Type B pancreatic cell (in vitro differentiated cells): ENCODE measurements at places on chromosomes 11 and 22. TPM values are rescaled to one million over a fixed set of nuclear protein-coding genes. Genes with fewer than 3 reads are reported as not detected.

Gene SMIM35
- 0.17 TPM in 1 of 2 replicates, not detected in the other for total RNA-seq

Gene P2RY6
- total RNA-seq, result 3.0 and 14.8 TPM in 2 replicates

Gene LIF
- total RNA-seq, result 3.8 and 9.8 TPM in 2 replicates

Gene OR52R1
- not detected in 2 replicates for total RNA-seq

Gene KRTAP5-1
- not detected in 2 replicates for total RNA-seq

Gene ASPHD2
- 1.1 and 2.4 TPM in 2 replicates for total RNA-seq

Gene UBE2L3
- total RNA-seq, result 60.8 and 63.1 TPM in 2 replicates

DNA sequence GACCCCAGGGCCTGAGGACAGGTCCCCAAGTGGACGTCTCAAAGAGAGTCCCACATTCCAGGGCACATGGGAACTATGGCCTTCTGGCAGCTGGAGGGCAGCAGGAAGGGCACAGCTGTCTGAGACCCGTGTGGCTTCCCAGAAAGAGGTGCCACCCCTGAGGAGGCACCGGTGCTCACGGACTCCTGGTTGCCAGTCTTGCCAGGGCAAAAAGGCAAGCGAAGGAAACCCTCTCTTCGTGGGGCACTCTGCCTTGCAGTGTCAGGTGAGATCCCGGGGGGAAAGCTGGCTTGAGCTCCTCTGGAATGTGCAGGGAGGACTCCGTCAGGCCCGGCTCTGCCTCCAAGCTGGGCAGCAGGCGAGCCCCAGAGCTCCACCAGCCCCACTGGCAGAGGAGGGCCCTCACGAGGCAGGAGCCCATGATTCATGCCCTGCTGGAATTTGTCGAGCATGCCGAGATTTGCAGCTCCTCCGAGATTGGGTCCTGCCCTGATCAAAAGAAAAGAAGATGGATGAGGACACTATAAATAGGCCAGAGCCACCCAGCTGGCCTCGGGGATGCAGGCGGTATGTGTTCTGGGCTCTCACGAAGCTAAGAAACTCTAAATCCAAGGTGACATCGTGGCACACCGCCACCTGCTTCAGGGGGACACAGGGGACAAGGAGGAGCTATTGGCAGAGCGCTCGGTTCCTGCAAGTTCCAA, 9.9 kb upstream of the CELSR1 start:
- no peak for DNase-seq

DNA sequence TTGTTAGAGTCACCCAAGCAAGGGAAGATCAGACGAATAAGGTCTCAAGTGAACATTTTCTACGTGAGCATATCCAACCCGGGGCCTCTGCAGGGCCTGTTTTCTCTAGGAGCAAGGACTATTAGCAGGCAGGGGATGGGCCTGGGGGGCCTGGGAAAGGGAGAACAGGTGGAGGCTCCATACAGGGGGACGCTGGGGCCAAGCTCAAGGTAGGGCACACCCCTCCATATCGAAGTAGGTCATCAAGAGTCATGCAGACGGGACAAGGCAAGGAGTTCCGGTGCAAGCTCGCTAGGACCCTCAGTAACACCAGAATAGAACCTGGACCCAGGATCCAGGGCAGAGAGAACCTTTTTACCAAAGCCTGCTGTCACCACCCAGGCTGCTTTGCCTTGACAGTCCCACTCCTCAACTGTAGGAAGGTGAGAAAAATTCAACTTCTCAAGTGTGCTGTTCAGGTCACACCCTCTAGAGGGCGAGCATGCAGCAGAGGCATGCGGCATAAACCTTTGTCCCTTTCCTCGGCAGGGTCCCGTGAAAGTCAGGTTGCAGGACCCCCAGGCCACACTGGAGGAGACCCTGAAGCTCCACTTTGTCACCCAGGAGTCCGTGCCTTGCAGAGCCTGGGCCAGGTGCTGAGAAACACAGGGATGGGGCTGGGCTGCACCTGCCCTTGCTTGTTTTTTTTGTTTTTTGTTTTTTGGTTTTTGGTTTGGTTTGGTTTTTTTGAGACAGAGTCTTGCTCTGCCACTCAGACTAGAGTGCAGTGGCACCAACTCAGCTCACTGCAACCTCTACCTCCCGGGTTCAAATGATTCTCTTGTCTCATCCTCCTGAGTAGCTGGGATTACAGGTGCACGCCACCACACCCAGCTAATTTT, 8.6 kb upstream of the APOBEC3B start:
- no peak for DNase-seq

GRCh38 chr11:111707039-111707690, 59.0 kb downstream of the PPP2R1B start:
- no peak for DNase-seq

GRCh38 chr11:117950993-117951961, 22.1 kb upstream of the TMPRSS13 start:
- no peak for DNase-seq

GRCh38 chr11:123659311-123659710, 4.9 kb upstream of the SCN3B start:
- no peak for DNase-seq

- no peak for DNase-seq
These were observed 11.4 kb downstream of the SCARF2 start for GRCh38 chr22:20426259-20426615.

DNA sequence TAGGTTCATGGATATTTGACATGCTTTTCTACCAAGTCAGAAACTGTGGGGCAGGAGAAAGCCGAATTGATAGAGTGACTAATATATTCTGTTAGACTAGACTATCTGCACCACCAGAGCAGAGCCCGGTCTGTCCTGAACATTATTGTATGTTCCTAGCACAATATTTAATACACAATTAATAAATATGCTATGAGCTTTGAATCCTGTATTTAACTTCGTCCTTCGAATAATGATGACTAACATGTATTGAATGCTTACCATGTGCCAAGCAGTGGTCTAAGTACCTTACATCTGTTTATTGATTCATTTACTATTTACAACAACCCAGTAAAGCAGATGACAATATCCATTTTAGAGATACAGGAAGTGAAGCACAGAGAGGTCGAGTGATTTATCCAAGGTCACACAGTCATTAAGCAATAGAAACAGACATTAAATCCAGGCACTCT, 44.8 kb upstream of the ANO3 start:
- no peak for DNase-seq

GRCh38 chr11:123253911-123254310, 58.9 kb upstream of the CLMP start:
- no peak for DNase-seq

DNA sequence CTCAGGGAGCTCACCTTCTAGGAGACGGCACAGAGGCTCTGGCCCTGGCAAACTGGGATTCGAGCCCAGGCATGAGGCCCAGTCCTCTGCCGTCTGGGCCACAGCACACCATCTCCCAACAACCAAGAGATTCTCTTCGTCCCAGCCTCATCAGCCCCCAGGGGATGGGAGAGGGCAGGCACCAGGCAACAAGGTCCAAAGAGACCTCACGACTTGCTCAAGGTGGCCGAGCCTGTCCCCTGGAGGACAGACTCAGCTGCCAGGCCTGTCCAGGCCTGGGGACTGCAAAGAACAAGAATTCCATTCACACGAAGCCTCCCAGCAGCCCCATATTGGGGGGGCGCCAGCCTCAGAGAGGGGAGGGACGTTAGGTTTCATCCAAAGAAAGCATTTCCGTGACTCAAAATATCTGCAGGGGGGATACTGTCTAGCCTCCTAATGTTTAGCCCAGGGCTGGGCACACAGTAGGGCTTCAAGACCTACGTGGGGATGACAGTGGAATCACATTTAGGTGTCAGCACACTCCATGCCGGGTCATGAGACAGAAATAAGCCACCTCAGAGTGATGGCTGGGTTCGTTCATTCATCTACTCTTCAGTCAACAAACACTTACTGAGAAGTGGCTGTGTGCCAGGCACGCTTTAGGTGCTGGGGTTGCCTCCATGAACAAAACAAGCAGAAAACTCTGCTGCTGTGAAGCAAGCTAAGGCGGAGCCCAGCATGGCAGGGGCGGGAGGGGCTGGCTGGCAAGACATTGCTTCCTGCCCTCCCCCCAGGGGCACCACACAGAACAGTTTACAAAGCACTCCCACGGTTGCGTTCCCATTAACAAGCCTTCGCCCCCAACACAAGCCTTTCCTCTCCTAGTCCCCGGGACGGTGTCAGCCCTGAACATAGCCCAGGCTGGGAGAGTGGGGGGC, 1.2 kb downstream of the CARNS1 start:
- no peak for DNase-seq

GRCh38 chr11:78961247-78961646, 386.6 kb upstream of the NARS2 start:
- no peak for DNase-seq

- DNase-seq, result no peak
These were observed 13.3 kb upstream of the CD81 start for GRCh38 chr11:2363577-2364370.

- no peak for DNase-seq
These were observed 537 bp downstream of the EP300 start for GRCh38 chr22:41092847-41093411.

DNA sequence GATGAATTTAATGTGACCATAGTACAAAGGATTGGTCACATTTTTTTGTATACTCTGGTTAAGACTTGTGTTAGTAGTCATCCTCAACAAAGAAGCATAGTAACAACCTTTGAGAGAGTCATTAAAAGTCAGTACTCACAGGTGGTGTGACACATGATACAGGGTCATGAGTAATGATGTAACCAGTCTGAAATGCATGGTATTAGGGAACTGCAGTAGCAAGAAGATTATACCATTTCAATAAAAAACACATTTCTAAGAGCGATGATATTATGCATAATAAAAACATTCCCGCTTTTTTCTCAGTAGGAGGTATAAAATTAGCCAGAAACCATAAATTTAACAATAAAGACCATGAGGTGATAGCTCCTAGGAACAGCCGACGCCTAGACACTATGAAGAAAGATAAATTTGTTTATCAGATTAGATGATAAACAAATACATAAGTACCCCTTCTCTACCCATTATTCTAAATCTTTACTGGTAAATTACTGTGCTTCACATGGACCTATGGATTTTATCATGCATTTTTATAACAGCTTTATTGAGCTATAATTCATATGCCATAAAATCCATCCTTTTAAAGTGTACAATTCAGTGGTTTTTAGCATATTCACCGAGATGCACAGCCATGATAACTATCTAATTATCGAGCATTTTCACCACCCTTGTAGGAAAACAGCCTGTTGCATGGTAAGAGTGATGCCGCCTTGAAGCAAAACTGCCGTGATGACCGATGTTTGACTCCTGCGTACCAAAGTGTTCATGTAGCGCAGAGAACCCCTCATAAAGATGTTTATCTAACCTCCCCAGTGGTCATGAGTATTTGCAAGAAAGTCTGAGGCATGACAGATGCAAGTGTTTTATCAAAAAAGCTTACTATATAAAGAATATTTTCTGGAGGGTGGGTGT, 41.8 kb downstream of the TMPRSS5 start:
- DNase-seq, result no peak

DNA sequence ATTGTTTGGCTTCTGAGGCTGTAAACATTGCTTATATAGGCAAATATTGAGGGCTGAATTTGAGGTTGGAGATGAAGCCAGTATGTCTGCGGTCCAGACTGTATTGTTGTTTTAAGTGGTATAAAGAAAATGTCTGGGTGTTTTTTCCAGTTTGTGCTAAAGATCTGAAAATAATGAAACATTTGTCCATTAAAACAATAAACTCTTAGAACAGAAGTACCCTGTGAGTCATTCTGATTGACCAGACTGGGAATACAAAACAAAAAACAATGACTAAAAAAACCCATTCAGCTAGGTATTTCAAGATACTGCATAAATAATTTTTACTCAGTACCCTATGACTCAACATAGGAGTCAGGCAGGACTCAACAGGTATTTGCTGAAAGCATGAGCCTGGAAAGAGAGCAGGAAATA, 20.4 kb downstream of the ALKBH8 start:
- no peak for DNase-seq

GRCh38 chr11:14299921-14300320, 59.1 kb downstream of the RRAS2 start:
- DNase-seq, result no peak

DNA sequence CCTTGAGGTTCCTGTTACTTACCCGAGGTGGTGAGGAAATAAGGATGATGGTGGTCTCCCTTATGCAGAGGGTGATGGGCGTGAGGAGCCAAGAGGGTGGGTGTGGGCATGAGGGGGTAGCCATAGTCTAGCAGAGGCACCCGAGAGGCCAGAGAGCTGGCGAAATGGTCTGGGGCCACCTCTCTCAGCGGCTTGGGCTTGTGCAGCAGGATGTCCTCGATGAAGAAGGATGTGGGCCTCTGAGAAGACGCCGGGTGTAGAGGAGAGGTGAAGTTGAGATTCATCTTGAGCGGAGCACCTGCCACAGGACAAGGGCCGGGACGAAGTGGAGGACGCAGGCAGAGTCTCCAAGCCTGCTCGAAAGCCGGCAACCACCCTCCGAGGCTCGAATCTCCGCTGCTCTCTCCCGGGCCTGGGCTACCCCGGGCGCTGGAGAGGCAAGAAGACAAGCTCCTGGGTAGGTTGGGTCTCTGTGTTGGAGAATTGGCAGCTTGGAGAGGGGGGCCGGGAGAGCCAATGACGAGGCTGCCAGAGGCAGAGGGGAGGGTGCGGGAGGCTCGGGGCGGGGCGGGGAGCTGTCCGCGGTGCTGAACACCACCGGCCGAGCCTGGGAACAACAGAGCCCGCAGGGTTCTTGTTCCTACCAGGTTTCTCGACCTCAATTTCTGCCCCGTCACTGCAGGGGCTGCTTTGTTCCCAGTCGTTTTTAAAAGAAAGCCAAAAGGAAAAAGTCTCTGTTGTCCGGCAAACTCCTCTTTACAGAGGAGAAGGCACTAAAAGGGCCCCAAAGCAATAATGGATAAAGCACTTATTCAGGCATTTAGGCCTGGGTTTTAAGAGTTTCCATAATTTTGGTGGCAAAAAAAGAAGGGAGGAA, at the start of gene BSX:
Gene BSX (minus strand): TSS at position 447 of the 877 bp plus-strand sequence. CDS start 163 bp downstream, at position 284.
- DNase-seq, result peak; percentile 77
